ENCODE measurements at places on chromosomes 6 and 20.

- DNase-seq: no peak
Measured at GRCh38 chr6:7261032-7261841, 51.8 kb downstream of the SSR1 start.

- no peak for DNase-seq
Measured at GRCh38 chr20:36415475-36416002, 109.4 kb downstream of the DLGAP4 start.

- DNase-seq: no peak
Measured at GRCh38 chr6:150228072-150228733, 85.4 kb downstream of the PPP1R14C start.

- DNase-seq: no peak
Measured at GRCh38 chr6:3190056-3190455, 32.7 kb upstream of the TUBB2A start.

- no peak for DNase-seq
Measured at GRCh38 chr6:98124171-98124570, 710.2 kb upstream of the POU3F2 start.

DNA sequence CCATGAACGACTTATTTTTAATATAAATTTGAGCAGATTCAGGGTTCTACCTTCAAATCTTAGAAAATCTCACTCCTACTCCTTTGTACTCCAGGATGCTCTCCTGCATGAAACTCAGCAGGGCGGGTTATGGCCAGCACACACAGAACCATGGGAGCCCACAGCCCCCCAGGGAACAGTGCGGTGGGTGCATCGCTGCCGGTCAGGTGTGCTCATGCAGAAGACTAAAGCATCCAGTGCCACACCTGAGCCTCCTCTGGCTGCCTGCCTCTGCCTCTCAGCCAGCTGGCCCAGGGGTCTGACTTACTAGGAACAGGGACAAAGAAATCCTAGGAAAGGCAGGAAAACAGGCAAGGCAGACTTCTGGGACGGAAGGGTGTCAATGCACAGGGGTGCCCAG lies 31.8 kb downstream of the EZR start:
- DNase-seq: no peak

GRCh38 chr20:48189181-48189580 lies 403.9 kb upstream of the SULF2 start:
- DNase-seq: no peak

DNA sequence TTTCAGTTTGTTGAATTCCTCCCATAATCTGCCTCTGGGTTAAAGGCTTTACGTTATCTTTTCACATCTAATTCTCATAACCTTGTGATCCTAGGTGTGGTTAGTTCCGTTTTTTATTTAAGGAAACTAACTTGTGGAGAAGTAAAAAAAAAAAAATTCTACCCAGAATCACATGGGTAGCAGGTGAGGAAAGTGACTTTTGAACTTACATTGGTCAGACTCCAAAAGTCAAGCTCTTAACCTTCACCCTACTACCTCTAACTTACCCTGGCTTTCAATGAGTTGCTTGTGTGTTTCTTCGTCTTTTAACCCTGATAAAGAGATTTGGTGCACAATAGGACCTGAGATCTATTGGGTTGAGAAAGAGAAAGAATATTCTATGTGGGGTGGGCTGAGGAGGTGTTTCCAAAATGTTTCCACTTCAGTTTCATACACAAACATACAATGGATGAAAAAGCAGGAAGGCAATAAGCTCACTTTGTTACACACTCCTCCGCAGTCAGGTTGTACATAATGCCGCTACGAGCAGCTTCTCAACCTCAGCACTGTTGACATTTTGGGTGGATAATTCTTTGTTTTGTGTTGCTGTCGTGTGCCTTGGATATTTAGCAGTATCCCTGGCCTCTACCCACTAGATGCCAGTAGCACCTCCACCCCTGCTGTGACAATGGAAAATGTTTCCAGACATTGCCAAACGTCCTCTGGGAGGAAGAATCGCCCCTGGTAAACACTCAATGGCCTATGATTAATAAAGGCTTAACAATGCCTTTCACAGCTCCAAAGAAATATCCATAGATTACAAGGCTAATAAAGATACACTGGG lies 193.0 kb upstream of the ZNF217 start:
- DNase-seq: no peak

Measured in stimulated activated CD8-positive, alpha-beta memory T cell treated with anti-CD3 and anti-CD28 coated beads, Interleukin-4, amount 100 ng/mL, for 1 hour (primary cell).